H1 (cell line): ENCODE measurements at places on chromosomes 7 and 10. TPM values are rescaled to one million over a fixed set of nuclear protein-coding genes. Genes with fewer than 3 reads are reported as not detected.

DNA sequence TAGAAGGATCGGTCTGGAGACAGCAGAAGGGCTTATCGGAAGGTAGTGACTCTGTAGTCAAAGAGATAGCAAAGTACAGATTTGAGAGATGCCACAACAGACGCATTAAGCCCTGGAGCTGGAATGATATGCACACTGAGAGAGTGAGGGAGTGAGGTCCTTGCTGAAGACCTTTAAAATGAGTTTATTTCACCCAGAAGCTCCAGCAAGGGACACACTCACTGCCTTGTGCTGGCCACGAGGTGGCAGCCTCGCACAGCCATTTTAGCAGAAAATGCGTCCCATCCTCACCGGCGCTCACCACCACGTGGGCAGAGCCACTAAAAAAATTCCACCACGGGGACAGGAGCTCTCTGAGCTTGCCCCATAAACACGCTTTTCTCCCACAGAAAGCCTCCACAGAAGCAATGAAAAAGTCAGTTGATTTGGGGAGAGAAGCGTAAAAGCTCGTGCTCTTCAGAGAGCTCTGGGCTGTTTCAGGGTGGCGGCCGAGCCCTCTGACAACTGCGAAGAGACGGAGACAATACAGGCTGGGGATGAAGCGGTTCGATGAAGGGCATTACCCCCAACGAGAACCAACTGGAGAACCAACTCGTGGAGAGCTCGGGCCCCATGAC lies 163.0 kb upstream of the KLF14 start:
- DNase-seq = no peak

DNA sequence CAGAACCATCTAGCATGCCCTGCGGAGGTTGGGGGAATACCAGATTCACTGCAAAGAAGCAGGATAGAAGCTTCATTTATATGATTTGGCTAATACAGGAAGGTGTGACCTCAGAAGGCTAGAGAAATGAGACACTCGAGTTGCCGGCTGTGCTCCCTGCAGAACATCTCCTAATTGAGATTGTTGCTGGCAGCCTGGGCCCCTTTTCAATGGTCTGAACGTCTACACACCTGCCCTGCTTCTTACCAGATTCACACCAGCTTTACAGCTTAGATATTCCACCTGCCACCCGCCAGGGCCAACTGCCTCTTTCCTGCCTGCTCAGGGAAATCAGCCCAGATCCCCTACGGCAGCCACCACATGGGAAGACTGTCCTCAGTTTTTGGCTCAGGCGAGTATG lies 475.3 kb upstream of the AUTS2 start:
- DNase-seq = no peak

GRCh38 chr7:32070051-32070405 lies 179 bp downstream of the PDE1C start:
- no peak for DNase-seq

DNA sequence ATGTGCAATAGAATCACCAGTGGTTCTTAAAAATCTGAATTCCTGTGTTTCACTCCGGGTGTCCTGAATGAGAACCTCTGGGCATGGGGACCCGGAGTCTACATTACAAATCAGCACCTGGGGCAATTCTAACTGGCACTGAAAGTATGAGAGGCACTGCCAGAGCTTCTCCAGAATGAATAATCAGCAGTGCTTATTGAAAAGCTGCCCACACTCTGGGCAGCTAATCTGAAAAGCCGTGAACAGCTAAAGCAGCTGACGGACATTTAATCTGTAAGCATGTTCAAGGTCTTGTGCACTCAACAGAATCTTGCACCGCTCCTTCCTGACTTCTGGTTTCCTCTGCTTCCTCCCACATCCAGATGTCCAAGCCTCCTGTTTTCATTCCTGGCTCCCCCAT lies 113.3 kb upstream of the KIF5B start:
- no peak for DNase-seq

The CXCL12 gene
- 48.0 and 51.4 TPM in 2 replicates for total RNA-seq

The ADRA2A gene
- 5.9 and 7.3 TPM in 2 replicates for total RNA-seq

The IL6 gene
- 0.41 and 0.73 TPM in 2 replicates for total RNA-seq
